ENCODE measurements at places on chromosomes 11 and 22.

DNA sequence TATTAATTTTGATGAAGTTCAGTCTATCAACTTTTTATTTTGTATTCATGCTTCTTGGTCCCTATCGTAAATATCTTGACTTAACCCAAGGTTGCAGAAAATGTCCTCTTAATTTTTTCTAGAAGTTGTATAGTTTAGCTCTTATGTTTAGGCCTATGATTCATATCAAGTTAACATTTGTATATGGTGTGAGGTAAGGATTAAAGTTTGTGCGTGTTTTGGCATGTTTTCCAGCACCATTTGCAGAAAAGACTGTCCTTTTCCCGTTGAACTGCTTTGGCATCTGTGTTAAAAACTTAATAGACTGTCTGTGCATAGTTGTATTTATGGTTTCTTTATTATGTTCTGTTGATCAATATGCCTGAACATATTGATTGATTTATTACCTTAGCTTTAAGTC, 42.3 kb downstream of the ARHGEF12 start:
- DNase-seq, result no peak

- no peak for DNase-seq
Observed at GRCh38 chr11:77384571-77384970, 83.1 kb upstream of the GDPD4 start.

DNA sequence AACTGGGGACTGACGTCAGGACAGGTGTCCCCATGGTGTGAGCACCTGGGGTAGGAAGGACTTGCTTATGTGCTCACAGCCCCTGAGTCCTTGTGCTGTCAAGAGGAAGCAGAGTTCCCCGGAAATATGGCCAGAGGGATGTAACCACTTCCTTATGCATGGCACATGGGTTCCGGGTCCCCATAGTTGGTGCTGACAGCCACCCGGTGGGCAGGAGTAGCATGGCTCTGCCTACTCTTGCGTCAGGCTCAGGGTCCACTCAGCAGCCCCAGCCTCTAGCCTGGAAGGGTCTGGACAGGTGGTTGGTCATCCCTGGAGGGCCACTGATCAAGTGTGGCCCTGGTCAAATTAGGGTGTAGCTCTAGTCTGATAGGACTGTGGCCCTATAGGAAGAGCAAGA, 42.8 kb upstream of the CCND1 start:
- no peak for DNase-seq

DNA sequence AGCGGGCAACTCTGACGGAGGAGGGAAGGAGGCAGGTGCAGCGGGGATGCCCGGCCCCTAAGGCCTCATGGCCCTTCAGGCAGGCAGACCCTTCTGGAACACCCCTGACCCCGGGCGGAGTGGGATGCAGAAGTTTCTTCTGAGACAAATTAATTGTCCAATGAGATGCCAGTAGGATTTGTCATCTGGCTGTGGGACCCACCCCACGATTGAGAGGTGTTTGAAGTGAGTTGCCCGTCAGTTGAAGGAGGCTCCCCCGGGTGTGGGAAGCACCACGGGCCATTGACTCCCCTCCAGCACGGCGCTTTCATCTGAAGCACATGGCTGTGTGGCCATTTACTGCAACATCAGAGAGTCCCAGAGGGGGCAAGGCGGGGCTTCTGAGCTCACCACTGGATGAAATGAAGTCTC, 527.8 kb downstream of the BRD1 start:
- DNase-seq, result no peak

GRCh38 chr22:24408630-24409029, 18.8 kb upstream of the ADORA2A start:
- no peak for DNase-seq

GRCh38 chr22:49685686-49686085, 142.0 kb downstream of the BRD1 start:
- DNase-seq, result no peak

DNA sequence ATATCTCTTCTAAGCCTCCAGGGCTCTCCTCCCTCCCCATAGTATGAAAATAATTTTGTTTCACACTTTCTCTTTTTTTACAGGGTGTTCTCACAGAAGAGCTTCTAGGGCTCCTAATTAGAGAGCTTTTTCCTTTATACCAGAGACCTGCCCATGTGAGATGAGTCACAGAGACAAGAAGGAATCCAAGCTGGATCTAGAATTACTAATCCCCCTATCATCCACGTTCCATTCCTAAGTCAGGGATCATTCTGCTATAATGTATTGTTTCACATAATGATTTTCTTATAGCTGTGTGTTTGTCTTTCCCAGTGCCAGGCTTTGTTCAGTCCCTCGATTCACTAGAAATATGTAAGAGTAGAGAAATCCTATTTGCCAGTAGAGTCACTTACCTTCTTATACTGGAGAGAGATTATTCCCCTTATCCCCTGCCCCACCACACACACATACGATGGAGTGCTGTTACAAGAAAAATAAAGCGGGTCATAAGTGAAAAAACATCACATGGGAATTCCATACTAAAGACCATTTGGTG, 778.3 kb upstream of the LRRC4C start:
- DNase-seq, result no peak

DNA sequence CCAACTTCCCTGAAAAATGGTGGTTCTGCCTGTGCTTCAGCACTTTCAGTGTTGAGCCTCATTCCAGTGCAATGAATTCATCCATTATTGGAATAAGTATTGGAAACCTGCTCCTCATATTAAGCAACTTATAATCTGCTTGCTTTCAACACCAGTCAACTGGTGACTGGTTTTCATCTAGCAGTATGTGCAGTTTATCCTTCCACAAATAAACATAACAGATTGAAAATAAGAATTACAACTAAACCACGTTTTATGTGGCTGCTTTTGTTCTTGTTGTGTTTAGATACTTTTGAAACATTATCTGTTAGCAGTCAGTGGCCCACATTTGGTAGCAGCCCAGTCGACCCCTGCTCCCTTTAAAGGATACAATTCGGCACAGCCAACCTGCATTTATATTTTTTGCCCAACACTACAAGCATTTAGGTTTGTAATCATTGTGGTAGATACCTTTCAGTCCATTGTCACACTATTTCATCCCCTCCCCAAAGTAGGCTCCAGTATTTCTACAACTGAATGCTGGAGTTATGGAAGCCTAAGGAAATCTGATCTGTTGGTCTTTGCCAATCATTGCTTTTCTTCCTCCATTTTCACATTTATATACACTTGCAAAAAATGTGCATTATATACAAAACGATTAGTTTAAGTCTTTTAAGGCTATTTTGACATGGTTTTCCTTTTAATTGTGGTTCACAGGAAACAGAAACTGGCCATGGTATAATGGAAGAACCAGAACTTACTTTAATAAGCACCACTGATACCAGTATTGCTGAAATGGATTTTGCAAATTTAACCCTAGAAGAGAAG, 13.1 kb downstream of the TAF1D start:
- DNase-seq, result no peak

DNA sequence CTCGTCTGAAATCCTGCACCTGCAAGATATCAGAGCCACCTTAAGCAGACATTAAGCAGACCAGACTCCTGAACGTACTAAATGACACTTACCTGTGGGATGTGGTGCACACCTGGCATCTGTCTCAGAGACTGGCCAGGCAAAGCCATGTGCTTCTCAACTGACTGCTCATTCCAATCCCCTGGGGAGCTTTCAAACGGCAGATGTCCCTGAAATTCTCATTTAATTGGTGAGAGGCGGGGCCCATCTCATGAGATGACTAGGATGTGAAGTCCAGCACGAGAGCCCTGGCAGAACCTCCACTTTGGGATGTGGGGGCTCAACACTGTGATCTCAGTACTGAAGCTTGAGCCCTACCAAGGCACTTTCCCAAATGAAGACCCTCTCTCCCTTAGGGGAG, 84.9 kb upstream of the HMGXB4 start:
- no peak for DNase-seq

DNA sequence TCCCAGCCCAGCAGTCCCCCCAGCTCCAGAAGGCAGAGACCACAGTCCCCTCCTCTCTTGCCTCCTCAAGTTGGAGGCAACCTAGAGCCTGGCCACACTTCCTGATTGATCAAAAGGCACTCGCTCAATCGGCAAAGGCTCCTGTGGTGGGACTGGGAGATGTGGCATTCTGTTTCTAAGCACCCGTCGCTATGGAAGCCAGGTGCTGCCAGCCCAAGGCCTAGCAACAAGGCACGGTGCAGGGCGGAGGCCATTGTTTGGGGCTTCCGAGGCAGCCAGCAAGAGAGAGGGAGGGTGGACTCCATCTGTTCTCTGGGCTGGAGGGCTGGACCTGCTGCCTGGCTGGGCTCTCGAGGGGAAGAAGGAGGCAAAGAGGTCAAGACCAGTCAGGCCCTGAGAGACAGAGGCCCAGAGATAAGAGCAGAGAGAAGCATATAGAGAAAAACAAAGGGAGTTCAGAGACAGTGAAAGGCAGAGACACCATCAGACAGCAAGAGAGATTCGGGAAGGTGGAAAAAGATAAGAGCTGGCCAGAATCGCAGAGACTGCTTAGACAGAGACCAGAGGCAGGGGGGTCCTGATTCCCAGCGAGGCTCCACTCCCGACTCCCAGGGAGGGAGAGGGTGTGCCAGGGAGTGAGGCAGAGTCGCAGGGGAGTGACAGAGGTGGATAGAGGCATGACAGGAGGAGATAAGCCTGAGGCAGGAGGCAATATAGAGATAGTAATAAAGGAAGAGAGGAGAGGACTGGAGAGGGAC, 21.2 kb downstream of the PDE2A start:
- no peak for DNase-seq

DNA sequence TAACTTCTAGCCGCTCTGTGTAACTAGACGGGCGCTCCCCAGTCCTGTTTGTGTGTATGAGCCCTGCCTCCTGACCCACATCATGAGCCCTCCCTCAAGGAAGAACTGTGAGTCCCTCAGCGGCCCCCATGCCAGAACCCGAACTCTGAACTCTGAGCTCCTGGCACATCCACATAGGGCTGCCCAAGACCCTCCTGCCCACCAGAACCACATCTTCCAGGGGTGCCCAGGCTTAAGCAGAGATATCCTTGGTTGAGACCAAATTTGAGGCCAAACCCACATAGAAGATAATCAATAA, 3.0 kb downstream of the TRIM29 start:
- DNase-seq, result no peak

DNA sequence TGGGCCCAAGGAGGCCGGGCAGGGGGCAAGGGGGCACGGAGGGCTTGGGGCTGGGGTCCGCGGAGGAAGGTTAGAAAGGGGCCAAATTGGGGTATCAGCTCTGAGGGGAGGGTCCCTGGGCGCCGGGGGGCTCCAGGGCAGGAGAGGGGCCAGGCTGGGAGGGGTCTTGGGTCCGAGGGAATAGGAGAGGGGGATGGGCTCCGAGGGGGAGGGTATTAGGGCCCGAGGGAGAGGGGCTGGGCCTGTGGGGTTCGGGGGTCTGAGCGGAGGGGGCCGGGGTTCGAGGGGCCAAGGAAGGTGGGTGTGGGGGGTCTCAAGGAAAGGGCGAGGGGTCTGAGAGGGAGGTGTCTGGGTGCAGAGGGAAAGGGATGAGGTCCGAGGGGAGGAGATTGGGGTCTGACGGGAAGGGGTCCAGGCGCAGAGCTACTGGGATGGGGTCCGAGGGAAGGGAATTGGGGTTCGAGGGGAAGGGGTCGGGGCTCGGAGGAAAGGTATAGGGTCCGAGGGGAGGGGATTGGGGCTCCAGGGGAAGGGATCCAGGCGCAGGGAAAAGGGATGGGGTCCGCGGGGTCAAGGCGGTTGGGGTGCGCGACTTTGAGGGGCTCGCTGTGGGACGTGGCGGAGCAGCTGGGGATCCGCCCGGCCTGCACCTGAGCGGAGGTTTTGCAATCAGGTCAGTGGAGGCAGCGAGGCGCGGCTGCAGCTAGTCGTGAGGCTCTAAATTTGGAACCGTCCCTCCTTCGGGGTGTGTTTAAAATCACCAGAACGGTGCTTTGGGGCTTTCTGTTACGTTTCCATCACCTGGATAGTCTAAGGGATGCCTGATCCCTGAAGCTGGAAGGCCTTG, 728 bp downstream of the CTTN start:
- peak; percentile 28 for DNase-seq

GRCh38 chr22:30297991-30298701, 8.8 kb upstream of the CASTOR1 start:
- DNase-seq, result no peak

GRCh38 chr11:33197915-33198727, 36.8 kb upstream of the CSTF3 start:
- DNase-seq, result no peak

- no peak for DNase-seq
Observed at GRCh38 chr22:24685531-24686190, 82.7 kb downstream of the GGT1 start.

DNA sequence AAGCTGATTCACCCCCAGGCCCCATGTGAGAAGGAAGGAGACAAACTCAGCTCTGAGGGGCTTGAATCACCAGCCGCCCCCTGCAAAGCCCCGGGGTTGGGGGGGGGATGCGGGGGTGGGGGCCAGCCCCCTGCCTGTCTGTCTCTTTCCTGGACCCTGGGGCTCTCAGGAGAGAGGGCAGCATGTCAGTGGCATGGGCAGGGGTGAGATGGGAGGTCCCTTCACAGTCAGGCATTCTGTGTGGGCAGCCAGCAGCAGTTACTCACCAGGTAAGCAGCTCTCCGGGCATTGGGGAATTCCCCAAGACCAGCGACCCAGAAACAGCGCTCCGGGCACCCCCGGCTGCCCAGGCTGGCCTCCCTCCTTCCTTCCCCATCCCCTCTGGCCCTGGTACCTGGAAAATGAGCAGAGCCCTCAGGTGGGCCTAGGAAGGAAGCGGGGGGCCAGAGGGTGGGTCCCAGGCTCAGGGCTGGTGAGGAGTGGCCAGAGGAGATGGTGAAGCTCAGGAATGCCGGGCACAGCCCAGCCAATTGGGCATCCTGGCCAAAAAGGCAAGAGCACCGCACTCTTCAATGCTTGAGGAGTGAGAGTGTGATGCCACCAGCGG, 4.2 kb upstream of the LIF start:
- DNase-seq, result peak; percentile 69

GRCh38 chr11:59666969-59667368, 1.9 kb downstream of the PATL1 start:
- no peak for DNase-seq

DNA sequence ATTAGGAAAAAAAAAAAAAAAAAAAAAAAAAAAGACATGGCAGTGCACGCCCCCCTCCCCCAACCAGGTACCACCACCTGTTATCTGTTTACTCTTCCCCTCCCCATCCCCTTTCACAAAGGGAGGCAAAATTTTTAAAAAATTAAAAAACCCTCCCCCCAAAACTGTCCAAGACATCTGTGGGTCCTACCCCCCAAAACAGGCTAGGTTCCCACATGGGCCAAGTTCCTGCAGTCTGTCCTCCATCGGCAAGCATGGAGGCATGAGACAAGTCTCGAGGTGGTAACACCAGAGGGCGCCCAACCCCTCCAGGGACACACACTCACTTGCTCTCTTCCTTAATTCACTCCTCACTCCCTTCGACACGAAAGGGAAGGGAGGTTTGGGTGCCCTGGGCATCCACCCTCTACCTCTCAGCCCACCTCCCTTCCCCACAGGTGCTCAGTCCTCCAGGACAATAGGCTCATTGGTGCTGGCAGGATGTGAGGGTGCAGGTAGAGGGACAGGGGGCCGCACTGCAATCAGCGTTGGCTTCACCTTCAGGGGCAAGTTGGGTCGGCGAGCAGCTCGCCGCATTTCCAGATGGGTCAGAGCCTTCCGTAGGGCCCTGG, 2.2 kb upstream of the TUT1 start:
- peak; percentile 81 for DNase-seq

DNA sequence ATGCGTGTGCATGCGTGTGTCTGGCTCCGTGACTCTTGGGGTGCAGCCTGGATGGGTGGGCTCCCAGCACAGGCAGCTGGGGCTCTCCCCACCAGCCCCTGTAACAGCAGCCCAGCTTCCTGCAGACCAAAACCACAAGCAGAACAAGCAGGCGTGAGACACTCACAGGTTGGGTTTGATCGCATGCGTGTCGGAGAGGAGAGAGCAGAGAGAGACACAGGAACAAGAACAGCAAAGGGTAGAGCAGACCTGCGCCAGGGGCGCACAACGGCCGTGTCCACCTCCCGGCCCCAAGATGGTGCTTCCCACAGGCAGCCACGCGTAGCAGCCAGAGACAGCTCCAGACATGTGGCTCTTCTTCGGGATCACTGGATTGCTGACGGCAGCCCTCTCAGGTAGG, at the start of gene CD6:
TSS of gene CD6 (plus strand) at position 161 of the 400 bp plus-strand sequence. CDS start at position 347, 186 bp downstream.
- DNase-seq, result peak; percentile 67

All from activated naive CD8-positive, alpha-beta T cell treated with anti-CD3 and anti-CD28 coated beads, Interleukin-2, amount 50 U/mL, for 24 hours (primary cell).